Activated CD8-positive, alpha-beta memory T cell treated with anti-CD3 and anti-CD28 coated beads for 4 hours (primary cell): ENCODE measurements at places on chromosomes 5 and 9.

- no peak for DNase-seq
Observed at GRCh38 chr5:172045315-172045632, 38.8 kb upstream of the FBXW11 start.

DNA sequence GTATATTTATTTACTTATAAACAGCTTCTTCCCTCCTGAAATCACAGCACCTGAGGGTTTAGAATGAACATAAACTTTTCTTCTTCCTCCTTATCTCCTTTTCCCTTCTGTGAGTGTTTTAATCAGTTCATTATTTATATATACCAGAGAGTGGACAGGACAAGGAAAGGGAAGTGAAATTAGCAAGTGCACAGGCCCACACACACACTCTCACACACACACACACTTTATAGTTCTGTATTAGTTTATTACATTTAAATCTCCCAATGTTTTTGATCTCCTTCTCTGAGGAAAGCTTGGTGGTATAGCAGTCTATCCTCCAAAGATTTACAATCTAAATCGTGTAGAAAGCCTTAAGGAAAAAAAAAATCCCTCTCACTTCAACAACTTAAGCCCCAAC is 353.5 kb downstream of the NDUFS4 start:
- DNase-seq = no peak

DNA sequence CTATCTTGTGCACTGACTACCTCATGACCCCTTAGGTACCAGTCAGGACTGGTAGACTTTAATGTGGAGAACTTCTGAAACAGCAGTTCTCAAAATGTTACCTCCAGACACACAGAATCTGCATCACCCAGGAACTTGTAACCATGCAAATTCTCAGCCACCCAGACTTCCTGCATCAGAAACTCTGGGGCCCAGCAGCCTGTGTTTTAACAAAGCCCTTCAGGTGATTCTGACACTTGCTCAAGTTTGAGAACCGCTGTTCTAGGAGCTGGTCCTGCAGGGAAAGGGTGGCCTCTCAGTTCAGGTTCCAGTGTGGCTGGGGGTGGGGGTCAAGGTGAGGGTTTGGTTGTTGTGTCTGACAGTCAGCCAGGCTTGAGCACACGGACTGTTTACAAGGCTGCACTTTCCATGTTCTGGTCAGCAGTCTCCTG is 28.4 kb downstream of the ZFP62 start:
- DNase-seq = no peak

GRCh38 chr5:76445063-76445462 is 42.0 kb downstream of the IQGAP2 start:
- no peak for DNase-seq

DNA sequence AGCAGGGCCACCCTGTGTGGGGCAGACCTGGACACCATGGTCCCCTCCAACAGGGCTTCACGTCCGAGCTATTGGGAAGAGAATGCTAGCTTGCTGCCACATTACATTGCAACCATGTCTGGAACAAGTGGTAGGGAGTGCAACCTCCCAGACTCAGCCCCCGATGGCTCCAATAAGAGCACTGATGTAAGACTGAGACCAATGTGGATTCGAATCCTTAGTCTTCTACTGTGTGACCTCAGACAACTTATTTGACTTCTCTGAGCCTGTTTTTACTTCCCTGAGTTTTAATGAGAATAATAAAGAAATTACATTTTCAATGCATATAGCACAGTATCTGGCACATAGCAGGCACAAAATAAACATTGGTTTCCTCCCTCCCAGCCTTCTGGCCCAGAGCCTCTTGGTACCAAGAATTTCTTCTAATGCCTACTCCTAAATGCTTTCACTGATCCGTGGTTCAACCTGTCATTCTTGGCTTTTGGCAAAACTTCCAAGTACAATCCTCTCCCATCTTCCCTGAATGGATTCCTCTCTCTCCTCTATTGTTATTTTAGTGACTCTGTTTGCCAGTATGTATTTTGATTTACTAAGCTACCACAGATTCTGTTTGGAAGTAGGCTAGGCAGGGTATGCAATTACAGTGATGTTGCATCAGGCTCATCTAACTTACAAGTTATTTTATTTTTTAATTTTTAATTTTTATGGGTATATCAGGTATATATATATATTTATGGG is 34.6 kb upstream of the COL15A1 start:
- no peak for DNase-seq

GRCh38 chr5:113150821-113151220 is 174.2 kb downstream of the DCP2 start:
- DNase-seq = no peak
